Thoracic aorta (tissue), 2 donors: ENCODE measurements at places on chromosomes 7 and 10. TPM values are rescaled to one million over a fixed set of nuclear protein-coding genes. Genes with fewer than 3 reads are reported as not detected.

ANKRD22 gene
- total RNA-seq, result not detected

OR6V1 gene
- not detected for total RNA-seq

SMKR1 gene
- not detected for total RNA-seq

AHR gene
- total RNA-seq, result 191 TPM

CCNJ gene
- 6.5 TPM for total RNA-seq

PRTFDC1 gene
- 6.2 TPM for total RNA-seq

UTF1 gene
- total RNA-seq, result not detected

PRLHR gene
- not detected for total RNA-seq

GRCh38 chr7:151208253-151208862 lies 1.9 kb downstream of the H2BK1 start:
- DNase-seq, result no peak

GRCh38 chr10:18607503-18608378 lies 43.6 kb downstream of the NSUN6 start:
- DNase-seq, result peak; percentile 17

GRCh38 chr7:114791771-114792170 lies 130.1 kb upstream of the MDFIC start:
- no peak for DNase-seq

- DNase-seq, result no peak
Measured at GRCh38 chr7:27351137-27351536, 108.5 kb downstream of the EVX1 start.

GRCh38 chr10:121822180-121822579 lies 105.7 kb downstream of the ATE1 start:
- DNase-seq, result no peak

- no peak for DNase-seq
Measured at GRCh38 chr7:46024263-46024916, 103.3 kb upstream of the IGFBP3 start.

DNA sequence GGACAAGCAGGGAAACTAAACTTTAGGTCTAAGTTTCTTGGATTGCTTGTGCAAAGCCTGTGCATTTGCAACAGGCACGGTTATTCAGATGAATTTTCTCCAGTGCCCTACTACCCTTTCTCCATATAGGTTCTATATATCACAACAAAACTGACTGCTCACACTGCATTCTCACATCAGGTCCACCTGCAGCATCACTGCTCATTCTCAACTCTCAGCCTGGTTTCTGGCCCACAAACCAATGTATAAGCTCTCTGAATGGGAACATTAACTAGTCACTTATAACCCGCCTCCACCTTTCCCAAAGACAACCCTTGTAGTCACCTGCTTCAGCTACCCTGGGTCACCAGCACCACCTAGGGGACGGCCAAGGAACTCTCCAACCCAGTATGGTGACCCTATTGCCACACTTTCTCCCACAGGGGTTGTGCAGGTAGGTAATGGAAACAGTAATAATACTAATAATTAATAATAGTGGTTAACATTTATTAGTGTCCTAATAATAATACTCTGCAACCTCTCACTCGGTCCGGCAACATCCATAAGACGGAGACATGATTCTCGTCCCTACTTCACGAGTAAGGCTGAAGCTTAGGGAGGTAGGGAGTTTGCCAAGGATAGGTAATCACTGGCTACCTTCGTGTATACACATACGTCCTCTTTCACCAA lies 97.3 kb downstream of the CLEC2L start:
- DNase-seq, result no peak

DNA sequence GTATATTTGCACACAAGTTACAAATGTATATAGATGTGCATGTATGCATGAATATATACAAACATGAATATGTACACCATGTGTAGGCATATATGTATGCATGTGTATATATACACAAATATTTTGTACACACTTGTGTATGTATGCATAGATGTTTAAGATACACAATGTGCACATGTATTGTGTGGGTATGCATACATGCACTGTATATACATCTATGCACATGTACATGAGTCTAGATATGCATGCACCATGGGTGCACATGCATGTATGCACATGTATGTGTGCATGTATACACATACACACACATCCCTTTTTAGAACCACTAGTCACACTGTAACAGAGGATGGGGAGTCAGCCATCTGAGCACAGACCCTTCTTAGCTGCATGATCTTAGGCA lies 249.4 kb downstream of the COBL start:
- no peak for DNase-seq

- DNase-seq, result no peak
Measured at GRCh38 chr10:36002445-36002844, 360.3 kb upstream of the FZD8 start.

GRCh38 chr10:21010615-21011014 lies 113.5 kb upstream of the NEBL start:
- DNase-seq, result no peak

DNA sequence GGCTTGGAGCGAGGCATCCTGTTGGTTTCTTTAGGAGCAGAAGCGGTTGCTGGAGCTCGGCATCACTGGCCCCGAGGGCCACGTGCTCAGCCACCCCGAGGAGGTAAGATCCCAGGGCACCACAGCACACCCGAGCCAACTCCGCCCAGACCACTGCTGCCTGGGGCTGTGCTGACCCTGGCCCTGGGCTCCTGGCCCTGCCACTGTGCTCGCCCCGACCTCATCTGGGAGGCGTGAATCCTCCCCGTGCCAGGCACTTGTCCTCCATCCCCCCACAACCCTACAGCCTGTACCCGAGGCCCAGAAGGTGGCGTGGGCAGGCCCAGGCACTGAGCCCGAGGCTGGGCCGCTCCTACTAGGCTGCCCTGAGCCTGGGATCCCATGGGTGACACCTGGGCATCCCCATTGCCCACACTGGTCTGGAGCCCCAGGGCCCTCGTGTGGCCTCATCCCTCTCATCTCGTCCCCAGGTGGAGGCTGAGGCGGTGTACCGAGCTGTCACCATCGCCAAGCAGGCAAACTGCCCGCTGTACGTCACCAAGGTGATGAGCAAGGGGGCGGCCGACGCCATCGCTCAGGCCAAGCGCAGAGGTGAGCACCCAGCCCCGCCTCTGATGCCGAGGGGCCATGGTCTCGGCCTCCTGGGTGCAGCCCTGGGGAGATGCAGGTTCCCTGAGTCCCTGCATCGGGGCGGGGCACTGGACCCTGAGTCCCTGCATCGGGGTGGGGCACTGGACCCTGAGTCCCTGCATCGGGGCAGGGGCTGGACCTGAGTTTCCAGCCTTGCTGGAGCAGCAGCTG lies 11.8 kb downstream of the DPYSL4 start:
- no peak for DNase-seq

GRCh38 chr10:102635377-102635776 lies 8.9 kb upstream of the TRIM8 start:
- DNase-seq, result no peak

GRCh38 chr7:69395061-69395714 lies 203.1 kb upstream of the AUTS2 start:
- no peak for DNase-seq

DNA sequence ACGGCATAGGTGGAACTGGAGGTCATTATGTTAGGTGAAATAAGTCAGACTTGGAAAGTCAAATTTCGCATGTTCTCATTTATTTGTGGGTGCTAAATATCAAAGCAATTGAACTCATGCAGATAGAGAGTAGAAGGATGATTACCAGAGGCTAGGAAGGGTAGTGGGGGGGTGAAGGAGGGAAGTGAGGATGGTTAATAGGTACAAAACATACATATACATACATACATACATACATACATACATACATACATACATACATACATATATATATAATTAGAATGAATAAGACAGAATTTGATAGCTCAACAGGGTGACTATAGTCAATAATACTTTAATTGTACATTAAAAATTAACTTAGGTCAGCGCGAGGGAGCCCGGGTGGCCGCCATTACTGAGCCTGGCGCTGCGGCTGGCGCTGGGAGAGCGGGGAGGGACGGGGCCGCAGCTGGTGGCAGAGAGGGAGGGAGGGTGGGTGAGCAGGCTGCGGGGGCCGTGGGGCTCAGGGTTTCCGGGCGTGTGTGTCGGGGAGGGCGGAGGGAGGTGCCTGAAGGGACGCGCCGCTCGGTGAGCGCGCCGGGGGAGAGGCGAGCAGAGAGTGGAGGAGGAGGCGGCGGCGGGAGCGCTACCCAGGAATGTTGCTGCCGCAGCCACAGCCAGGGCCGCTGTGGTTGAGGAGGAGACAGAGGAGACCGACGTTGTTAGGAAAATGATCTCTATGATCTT lies 85.8 kb upstream of the EGFR start:
- DNase-seq, result peak; percentile 21

- DNase-seq, result peak; percentile 6
Measured at GRCh38 chr10:28171468-28172222, 131.2 kb downstream of the MPP7 start.

DNA sequence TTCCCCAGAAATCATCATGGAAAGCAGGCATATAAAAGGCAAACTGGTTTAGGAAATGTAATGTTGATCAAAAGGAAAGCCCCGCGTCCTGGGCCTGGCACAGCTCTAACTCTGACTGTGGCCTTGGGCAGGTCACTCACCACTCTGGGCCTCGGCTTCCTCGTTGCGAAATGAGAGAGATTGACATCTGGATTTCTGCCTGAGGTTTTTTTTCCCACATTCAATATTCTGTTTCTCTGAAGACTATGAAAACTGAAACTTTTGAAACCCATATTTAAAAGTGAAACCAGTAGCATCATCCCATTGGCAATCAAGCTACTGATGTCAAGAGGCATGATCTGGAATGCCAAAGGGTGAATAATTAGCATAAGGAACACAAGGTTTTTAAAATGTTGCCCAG lies 369.7 kb upstream of the NPVF start:
- no peak for DNase-seq

- no peak for DNase-seq
Measured at GRCh38 chr7:44281811-44282600, 43.4 kb downstream of the CAMK2B start.

GRCh38 chr7:128795129-128795528 lies 3.4 kb downstream of the CCDC136 start:
- DNase-seq, result no peak

DNA sequence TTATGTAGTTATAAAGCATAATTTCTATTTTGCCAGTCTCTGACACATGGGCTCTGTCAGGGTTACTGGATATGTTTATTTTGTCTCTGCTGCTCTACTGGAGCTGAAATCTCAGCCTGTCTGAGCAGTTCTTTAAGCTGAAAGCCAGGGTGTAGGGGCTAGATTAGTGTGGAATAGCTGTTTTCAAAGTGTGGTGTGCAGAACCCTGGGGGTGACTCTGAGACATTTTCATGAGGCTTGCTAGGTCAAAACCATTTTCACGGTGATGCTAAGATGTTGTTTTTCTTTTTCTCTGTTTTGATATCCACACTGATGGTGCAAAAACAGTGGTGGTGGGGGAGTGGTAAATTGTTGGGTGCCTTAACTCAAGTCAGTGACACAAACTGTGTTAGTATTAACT lies 45.5 kb downstream of the CREM start:
- no peak for DNase-seq

- DNase-seq, result peak; percentile 55
Measured at GRCh38 chr10:13299437-13300287, at the start of gene PHYH. Gene PHYH (minus strand): TSS chr10:13300064. CDS start chr10:13300042, 22 bp downstream.

GRCh38 chr10:74799721-74800221 lies 26.6 kb upstream of the KAT6B start:
- DNase-seq, result no peak

DNA sequence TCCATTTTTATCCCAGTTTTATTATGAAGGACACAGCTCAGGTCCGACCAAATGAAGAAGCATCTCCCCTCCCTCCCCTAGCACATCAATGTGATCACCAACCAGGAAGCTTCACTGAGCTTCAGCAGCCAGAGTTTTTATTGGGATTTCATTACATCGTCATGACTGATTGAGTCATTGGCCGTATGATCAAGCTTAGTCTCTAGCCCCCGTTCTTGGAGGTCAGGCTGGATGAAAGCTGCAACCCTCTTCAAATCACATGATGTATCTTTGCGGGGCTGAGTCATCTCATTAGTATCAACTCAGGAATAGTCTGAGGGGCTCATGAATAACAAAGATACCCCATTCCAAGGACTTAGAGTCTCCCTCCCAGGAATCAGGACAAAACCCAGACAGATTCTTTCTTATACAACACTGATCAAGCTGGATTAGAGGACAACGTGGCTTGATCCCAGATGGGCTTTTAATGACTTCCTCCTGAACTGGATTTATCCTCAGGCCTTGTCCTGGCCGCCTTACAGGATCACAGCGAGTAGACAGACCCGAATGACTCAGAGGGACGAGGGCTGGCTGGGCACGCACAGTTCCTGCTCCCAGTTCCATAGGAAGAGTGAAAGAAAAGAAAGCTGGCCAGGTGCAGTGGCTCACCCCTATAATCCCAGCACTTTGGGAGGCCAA lies 14.5 kb downstream of the LIMK1 start:
- DNase-seq, result no peak

- no peak for DNase-seq
Measured at GRCh38 chr7:42740408-42740807, 171.5 kb downstream of the C7orf25 start.

GRCh38 chr7:29565224-29565630 lies 1.6 kb downstream of the PRR15 start:
- DNase-seq, result no peak

- no peak for DNase-seq
Measured at GRCh38 chr7:70942791-70943190, 189.2 kb upstream of the GALNT17 start.

DNA sequence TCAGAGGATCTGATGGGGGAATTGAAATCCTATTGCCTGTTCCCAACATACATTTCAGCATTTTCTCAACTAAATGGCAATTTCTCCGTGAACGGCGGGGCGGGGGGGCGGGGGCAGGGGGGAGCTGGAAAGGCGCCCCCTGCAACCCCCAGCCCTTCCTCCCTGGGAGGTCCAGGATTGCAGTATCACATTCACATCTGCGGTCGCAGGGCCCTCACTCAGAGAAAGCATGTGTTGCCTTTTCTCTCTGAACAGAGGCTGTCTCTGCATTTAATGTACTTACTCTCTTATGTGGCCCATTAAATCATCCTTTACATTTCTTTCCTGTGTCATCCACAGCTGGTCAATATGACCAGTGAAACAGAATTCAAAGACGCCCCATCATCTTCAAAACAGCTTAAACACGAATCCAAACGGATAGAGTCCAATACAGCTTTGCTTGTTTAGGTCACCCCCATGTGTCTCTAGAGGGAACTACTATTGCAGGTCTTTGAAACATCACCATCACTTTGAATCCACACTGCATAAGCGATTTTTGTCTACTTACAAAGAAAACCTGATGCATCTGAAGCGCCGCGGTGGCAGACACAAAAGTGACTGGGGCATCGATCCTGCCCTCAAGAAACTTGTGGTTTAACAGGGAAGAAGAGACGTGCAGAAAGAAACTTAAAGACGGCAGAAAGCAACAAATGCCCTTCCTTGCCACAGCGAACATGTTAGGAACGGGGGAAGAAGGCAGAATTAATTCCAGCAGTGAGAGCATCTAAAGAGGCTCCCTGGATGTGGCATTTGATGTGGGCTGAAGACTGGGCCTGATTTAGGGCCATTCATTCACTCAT lies 17.0 kb upstream of the ECHDC3 start:
- DNase-seq, result no peak

GRCh38 chr7:113338071-113338696 lies 219.8 kb upstream of the SMIM30 start:
- DNase-seq, result no peak
